ENCODE measurements at places on chromosomes 3 and 15.

DNA sequence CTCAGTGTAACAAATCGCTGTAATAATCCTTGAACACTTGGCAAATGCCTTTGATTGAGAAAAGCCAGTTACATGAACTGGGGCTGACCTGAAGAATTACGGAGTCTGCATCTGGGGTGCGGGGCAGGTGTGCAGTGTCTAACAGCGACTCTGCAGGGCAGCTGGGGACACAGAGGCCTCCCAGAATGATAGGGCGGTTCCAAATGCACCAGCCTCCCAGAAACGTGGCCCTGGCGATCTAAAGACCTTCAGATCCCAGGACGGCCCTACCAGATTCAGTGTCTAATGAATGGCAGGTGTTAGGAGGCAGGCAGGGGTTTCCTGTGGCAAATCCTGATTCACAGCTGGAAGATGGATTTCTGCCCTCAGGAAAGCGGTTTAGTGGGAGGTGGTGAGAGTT is 100.5 kb upstream of the RGMA start:
- DNase-seq: no peak

- DNase-seq: no peak
These were observed 210.2 kb downstream of the TJP1 start for GRCh38 chr15:29612096-29612495.

DNA sequence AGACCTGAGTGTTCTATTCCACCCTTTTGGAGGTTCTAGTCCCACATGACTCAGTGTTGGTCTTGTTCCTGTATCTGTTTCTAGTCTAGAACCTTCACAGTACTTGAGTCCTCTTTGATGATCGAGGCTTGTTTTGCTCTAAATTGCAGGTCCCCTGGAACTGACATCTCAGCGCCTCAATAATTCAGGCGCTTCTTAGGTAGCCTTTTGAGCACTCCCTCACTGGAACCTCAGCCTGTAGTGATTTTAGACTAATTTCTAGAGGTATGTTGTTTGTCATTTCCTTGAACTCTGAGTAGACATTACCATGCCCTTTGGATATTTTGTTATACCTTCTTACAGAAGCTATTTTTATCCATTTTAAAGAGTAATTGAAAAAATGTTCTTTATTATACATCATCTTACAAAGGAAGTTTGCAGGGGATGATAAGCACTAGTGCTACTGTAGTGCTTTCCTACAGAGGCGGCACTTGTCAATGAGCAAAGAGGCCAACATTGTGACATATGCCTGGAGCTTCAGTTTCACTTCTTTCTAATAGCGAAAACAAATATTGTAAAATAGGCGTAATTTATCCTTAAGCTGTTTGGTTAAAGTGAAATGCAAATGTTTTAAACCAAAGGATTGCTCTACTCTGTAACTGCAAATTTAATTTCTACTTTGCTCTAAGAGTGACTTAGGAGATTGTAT is 75.7 kb downstream of the EFL1 start:
- DNase-seq: no peak

- DNase-seq: no peak
These were observed at the start of gene TM4SF18 for GRCh38 chr3:149333176-149333859. Gene TM4SF18, minus strand, starts transcription at chr3:149333636. Its CDS starts 254 bp downstream, at chr3:149333382.

- no peak for DNase-seq
These were observed 46.2 kb upstream of the PRTG start for GRCh38 chr15:55789066-55789660.

- no peak for DNase-seq
These were observed 76.1 kb upstream of the ATP11B start for GRCh38 chr3:182717216-182717615.

DNA sequence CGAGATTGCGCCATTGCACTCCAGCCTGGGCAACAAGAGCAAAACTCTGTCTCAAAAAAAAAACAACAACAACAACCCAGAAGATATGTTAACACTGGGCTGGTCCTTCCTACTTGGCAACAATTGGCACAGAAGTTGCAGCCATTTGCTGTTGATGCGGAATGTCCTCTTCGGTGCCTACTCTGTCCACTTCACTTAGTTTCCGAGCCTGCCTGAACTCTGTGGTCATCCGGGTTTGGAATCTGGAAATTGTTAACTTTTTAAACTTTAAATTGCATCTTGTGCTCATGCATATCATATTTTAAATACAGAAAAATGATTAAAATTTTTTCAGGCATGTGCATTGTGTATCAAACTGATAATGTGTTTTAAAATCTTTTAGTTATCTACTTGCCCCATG is 81.5 kb downstream of the FNDC3B start:
- DNase-seq: no peak

DNA sequence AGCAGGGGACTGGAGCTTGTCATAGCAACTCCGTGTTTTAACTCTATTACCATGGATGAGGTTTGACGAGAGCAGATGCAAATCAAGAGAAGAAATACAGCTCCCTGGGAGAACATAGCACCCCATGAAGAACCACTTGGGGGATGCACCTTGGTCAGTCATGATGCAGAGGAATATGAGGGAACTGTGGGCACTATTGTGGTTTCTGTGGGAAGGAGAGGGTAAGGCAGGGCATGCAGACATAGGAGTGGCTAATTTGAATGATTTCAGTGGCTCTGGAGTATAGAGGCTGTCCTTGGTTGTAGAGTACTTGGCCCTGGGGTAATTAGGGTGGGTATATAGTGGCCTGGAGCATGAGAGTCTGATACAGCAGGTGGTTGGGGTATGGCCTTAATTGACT is 131.9 kb downstream of the EDEM1 start:
- DNase-seq: no peak

DNA sequence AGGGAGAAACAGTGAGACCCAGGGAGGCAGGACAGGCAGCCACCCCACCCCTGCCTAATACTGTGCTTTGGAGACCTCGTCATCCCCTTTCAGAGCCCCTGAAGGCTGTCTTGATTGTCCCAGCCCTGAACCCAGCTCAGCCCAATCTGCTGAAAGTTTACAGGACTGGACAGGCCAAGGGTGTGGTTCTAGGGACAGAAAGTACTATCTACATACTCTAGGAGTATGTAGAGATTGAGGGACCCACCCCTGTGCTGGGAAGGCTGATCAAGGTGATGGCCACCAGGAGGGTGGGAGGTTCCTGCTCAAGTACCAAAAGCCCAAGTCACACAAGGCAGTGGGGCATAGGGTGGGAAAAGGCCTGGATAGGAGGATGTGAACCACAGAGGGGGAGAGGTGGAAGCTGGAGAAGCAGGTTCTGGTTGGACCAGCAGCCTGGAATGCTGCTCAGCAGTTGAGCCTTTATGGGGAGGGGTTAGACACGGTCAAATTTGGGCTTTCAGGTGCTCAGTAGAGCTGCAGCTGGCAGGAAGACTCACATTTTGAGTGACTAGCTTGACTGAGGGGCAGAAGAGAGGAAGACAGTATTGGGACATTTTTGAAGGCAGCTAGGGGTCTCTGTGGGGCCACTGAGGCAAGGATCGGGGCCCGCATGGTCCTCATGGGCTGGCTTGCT is 6.7 kb downstream of the NBEAL2 start:
- DNase-seq: no peak

DNA sequence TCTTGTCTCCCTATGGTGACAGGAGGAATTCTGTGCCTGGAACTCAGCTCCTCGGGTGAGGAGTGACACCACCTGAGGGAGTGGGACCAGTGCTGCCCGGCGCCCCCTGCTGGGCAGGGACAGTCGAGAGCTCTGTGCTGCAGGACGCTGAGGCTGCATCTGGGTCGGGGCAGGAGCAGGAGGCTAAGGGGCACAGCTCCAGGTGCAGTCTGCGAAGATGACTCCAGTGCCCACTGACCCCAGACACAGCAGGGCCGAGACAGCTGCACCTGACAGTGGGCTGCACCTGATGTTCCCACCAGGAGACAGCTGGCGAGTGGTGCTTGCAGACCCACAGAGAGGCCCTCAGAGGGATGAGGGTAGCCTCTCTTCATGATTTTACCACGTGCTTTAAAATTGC is 152.9 kb downstream of the ATP10A start:
- DNase-seq: no peak

DNA sequence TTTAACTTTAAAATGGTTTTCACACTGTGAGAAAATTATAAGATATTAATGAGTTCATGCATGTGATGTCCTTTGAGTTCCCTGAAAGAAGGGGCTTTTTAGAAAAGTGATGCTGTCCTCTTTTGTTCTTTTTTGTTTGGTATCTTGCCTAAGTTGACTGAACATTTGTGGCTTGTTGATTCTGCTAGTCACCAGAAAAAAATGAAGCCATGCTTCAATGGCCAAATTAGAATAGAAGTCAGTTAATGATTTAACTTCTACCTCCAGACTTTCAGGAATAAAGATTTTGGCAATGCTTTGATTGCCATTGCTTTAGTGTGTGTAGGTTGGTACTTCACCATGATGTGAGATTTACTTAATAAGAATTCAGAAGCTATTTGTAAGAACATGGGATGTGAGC is 260.6 kb upstream of the NECTIN3 start:
- DNase-seq: no peak

Data from muscle of arm (tissue), 14 donors.